CD4-positive, alpha-beta T cell treated with Interleukin-12 subunit alpha and Interleukin-12 subunit beta, for 1 hour (primary cell): ENCODE measurements at places on chromosomes 6 and 20.

DNA sequence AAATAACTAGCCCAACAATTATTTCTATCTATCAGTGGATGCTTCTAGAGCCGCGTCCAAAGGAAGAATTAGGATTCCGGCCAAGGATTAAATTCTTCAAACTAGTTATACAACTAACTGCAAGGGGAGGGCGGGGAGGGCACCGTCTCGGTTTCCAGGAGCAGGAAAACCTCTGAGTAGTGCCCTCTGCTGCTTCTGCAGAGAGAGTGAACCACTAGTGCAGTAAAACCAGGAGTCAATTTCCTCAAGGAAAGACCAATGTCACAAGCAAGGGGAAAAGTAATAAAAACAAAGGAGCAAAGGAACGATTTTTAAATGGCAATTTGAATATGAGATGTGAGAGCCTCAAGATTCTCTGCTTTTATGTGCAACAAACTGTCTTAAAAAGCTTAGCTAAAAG is 16.5 kb upstream of the UBE2J1 start:
- no peak for DNase-seq

- DNase-seq = no peak
These were observed 149.4 kb downstream of the CD24 start for GRCh38 chr6:106825156-106825555.

DNA sequence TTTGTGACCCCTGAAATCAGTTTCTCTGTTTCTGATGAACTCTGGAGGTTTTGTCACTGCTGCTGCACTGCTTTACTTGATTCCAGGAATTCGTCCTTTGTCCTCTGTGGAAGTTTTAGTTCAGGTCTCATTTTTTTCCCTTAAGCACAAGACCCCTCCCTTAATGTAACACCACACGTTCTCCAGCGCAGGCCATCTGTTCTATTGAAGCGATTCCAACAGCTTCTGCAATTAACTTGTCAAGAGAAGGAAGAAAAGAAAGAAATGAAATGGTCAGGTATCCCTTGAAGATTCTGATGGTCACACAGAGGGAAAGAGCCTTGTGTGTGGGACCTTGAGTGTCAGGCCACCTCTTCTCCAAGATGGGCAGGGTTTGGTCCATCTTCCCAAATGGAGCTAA is 7.8 kb upstream of the MAS1L start:
- no peak for DNase-seq

- DNase-seq = no peak
These were observed 214.4 kb downstream of the TMEM242 start for GRCh38 chr6:157108923-157109322.

- no peak for DNase-seq
These were observed 321.8 kb upstream of the PRDM1 start for GRCh38 chr6:105764315-105764714.

GRCh38 chr6:166346449-166346848 is 4.1 kb upstream of the SFT2D1 start:
- DNase-seq = no peak
